ENCODE measurements at places on chromosomes 1 and 21.

GRCh38 chr21:34222031-34222335 is 141.8 kb upstream of the KCNE2 start:
- DNase-seq, result no peak

GRCh38 chr1:68202239-68202832 is 30.0 kb downstream of the WLS start:
- DNase-seq, result no peak

GRCh38 chr1:200040481-200041138 is 13.1 kb downstream of the NR5A2 start:
- DNase-seq, result no peak

- no peak for DNase-seq
These were observed 243.0 kb upstream of the SGIP1 start for GRCh38 chr1:66290761-66291530.

DNA sequence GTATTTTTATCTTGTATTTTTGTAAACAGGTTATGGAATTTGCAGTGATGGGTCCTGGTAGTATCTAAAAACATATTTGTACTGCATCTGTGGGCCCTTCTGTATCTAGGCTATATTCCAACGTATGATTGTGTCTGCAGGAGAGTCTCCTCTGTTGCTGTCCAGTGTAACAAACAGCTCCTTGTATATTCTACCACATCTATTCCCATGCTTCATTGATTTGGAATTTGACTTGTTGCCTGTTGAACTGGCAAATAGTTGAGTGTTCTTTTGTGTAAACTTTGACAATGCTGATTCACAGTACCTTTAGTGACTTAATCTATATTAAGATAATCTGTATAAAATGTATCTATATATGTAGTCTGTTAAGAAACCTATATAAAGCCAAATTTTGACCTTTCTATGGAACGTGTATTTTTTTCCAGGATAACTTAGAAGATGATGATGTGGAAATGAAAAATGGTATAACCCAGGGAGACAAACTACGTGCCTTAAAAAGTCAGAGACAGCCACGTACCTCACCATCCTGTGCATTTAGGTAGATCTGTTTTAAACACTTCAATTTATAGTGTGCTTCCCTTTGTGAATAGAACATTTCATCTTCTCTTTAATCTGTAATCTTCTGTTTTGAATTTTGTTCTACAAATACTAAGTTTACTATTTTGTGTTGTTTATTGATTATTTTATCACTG is 43.4 kb upstream of the GPR88 start:
- no peak for DNase-seq

DNA sequence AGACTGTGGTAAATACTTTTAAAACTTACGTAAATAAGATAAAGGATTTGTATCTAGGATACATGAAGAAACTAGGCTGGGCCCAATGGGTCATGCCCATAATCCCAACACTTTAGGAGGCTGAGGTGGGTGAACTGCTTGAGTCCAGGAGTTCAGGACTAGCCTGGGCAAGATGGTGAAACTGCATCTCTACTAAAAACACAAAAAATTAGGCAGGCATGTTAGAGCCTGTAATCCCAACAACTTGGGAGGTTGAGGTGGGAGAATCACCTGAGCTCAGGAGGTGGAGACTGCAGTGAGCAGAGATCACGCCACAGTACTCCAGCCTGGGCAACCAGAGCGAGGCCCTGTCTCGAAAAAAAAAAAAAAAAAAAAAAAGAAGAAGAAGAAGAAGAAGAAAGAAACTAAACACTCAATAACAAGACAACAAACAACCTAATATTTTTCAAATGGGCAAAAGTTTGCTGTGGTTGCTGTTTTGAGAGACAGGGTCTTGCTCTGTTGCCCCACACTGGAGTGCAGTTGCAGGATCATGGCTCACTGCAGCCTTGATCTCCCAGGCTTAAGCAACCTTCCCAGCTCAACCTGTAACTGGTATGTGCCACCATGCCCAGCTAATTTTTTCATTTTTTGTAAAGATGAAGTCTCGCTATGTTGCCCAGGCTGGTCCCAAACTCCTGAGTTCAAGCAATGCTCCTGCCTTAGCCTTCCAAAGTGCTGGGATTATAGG is 78.3 kb downstream of the EIF4G3 start:
- no peak for DNase-seq

- peak; percentile 72 for DNase-seq
These were observed 614 bp upstream of the CACNA1E start for GRCh38 chr1:181482521-181483284.

DNA sequence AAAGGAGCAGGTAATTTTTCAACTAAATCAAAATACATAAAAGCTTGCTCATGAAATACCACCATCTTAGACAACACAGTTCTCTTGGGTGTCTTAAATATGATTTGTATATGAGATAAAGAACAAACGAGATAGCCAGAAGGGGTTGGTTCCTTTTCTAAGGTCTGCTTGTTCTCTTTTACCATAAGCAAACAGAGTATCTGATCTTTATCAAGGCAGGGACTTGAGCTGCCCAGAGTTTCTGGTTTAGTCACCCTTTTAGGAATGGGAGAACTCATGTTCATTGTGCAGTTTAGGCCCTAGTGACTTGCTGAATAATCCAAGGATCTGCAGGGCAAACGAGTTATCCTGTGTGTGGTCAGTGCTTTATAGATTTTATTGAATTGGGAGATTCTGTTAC is 3.0 kb upstream of the SUCO start:
- no peak for DNase-seq

- no peak for DNase-seq
These were observed 13.9 kb downstream of the OR14I1 start for GRCh38 chr1:248688527-248689298.

GRCh38 chr21:26773058-26773457 is 72.2 kb downstream of the ADAMTS1 start:
- DNase-seq, result no peak

- peak; percentile 90 for DNase-seq
These were observed at the start of the genes JMJD4 and SNAP47 for GRCh38 chr1:227734856-227735538. JMJD4 (minus strand) TSS chr1:227735302; CDS start chr1:227735273, 29 bp downstream. SNAP47 (plus strand) TSS chr1:227735435; CDS start chr1:227747737, 12,302 bp downstream.

DNA sequence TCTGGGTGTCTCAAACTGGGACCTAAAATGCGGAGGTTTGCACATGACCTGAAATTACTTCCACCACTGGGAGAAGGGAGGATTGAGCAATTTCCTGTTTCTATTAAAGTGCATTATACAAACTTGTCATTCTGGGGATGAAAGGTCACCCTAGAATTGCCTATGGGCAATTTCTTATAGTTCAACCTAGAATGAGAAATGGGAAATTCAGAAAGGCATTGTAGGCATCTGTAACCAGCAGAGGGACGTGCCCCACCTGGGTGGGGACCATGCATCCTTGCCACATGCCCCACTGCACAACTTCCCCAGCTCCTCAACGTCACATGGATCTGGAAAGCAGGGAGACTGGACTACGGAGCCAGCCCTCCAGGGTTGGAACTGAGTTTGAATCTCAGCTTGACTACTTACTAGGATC is 47.0 kb downstream of the MRPL39 start:
- no peak for DNase-seq

GRCh38 chr1:25795211-25795610 is 4.8 kb upstream of the SELENON start:
- no peak for DNase-seq

- DNase-seq, result no peak
These were observed 259.3 kb downstream of the SRGAP2C start for GRCh38 chr1:121444096-121444495.

GRCh38 chr1:48750109-48750508 is 26.6 kb downstream of the BEND5 start:
- no peak for DNase-seq

DNA sequence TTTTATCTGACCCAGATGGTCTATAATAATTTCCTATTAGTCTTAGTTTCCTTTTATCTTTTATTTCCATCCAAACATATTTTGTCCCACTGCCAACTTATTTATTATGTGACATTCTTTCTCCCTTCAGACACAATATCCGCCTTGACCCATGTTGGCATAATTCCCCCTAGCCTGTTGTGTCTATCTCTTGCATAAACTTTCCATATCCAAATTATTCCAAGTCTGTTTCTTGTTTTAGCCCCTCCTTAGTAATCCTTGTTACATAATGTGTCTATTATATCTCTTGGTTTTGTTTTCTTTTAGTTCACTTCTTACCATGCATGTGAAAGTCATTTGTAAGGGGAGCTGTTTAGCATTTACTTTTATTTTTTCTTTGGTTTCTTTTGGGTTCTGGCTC is 81.6 kb upstream of the CACHD1 start:
- DNase-seq, result no peak

DNA sequence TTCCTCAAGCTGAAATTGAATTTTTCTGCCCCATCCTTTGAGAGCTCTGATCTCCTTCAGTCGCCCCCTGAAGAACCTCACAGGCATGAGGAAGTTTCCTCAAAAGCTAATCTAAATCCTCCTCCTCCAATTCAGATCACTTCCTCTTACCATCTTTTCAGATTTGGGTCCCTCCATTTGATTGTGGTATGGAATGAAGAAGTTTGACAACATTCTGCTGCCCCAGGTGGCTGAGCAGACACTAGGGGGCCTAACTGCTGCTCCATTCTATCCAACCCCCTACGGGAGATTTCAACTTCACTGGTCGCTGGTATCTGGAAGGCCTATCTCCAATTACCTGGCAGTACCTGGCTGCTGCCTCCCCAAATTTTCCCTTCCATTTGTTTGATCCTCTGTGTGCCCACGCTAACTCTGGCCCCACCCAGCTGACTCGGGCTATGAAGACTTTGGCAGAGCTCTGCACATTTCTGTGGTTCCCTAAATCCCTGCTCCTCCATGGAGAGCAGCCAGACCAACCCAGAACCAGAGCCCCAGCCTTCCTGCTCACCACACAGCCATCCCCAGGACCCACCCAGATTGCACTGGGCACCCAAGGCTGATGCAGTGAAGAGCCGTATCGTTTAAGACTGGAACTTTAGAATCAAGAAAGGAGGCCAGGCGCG is 7.8 kb downstream of the IRF6 start:
- DNase-seq, result no peak

GRCh38 chr21:36692835-36693488 is 6.0 kb upstream of the SIM2 start:
- DNase-seq, result no peak

DNA sequence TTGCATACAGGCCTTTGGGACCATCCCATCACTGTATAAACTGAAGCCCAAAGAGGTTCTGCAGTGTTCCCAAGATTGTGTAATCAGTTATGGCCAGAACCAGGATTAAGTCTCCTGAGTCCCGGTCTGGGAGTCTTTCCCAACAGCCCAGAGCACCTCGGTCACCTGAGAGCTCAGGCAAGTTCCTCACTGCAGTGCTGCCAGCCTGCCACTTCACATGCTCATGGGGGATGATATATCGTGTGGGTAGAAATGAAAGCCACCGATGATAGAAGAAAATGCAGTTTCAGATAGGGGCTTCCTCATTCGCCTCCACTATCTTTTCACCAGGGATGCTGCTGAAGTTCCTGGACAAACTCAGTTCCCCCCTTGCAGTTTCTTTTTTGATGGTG is 30.4 kb downstream of the FHAD1 start:
- DNase-seq, result no peak

- DNase-seq, result no peak
These were observed 125.9 kb downstream of the DMRTB1 start for GRCh38 chr1:53585129-53585528.

DNA sequence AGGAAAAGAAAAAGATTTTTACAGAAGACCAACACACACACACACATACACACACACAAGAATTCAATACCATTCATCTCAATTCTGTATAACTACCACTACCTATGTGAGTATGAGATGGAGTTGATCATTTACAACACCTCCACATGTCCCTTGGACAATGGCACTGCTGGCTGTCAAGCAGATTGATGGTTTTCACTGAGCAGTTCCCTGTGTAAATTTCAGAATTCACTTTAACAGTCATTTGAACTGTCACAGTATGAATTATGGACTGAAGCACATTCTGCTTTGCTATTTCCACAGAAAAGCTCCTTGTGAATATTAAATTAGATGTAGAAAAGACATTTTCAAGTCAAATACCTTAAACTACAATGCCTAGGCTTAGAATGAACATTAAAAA is 14.3 kb downstream of the KCNT2 start:
- peak; percentile 37 for DNase-seq

- no peak for DNase-seq
These were observed 122.2 kb downstream of the NOS1AP start for GRCh38 chr1:162191396-162192305.

GRCh38 chr1:9843576-9843945 is 19.8 kb upstream of the CLSTN1 start:
- no peak for DNase-seq

DNA sequence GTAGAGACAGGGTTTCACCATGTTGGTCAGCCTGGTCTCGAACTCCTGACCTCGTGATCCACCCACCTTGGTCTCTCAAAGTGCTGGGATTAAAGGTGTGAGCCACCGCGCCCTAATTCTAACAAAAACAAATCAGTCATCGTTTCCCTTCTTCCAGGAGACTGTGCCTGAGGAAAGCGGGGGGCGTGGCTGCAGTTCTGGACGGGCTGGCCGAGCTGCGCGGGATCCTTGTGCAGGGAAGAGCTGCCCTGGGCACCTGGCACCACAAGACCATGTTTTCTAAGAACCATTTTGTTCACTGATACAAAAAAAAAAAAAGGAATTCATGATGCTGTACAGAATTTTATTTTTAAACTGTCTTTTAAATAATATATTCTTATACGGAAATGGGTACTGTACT is 104.2 kb downstream of the WDR4 start:
- DNase-seq, result no peak

- no peak for DNase-seq
These were observed 18.5 kb upstream of the BTG3 start for GRCh38 chr21:17631195-17631594.

Data from NCI-H2227 treated with DMSO at 0.1 percent for 48 hours (cell line).